ENCODE measurements at places on chromosomes 11 and 22.

- DNase-seq, result no peak
These were observed 5.6 kb upstream of the SMCO4 start for GRCh38 chr11:93548679-93549319.

GRCh38 chr11:57552479-57552878 is 15.0 kb downstream of the UBE2L6 start:
- DNase-seq, result no peak

DNA sequence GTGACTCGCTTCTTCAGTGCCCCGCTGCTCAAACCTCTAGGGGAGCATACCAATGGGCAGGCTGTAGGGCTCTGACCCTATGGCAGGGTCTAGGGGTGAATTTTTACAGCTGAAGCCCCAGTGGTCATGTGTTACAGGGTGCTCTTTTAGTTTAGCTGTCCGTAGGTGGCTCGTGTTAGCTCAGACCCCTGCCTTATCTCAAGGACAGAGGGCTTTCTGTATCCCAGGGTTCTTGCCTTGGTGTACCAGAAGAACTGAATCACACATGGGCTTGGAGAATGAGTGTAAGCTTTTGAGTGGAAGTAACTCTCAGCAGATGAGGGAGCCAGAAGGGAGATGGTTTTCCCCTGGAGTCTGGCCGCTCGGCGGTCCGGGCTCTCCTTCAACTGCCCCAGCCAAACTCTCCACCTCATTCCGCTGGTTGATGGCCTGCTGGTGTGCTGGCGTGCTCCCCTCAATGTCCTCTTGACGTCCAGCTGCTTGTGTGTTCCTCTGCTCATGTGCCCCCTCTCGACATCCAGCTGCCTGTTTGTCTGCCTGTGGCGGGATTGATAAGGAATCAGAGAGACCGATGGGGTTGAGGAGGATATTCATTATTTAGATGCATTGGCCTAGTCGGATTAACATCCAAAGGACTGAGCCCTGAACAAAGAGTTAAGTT is 37.5 kb downstream of the BIRC2 start:
- DNase-seq, result no peak

DNA sequence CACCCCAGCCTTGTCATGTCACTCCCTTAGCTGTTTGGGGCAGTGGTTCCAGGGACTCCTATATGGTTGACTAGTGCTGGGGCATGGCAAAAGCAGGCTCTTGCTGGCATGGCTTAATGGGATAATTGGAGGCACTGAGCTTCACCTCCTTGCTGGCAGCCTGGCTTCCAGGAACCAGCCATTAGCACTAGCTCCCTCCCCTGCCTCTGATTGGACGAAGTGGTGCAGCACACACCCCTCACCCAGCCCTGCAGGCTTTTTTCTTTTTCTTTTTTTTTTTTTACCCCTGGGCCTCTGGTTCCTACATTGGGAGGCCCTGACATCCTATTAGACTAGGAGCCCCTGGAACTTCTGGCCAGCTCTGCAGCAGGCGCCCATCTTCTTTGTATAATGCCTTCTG is 18.6 kb downstream of the PHLDB1 start:
- DNase-seq, result no peak

- peak; percentile 34 for DNase-seq
These were observed 101.9 kb downstream of the MRTFA start for GRCh38 chr22:40534379-40535188.

DNA sequence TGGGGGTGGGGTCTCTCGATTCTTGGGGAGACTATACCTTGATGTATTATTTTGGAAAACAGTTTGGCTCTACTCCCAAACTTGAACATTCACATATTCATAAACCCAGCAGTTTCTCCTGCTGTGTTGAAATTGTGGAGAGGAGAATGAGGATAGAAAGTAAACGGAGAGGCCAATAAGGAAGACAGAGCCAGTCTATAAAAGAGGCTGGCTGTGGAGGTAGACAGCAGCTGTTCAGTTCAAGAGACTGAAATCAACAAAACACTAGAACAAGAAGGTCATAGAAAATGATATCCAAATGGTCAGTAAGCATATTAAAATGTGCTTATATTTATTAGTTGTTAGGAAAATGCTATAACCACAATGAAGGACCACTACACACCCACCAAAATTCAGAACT is 1.9 kb upstream of the MOGAT2 start:
- DNase-seq, result no peak

- no peak for DNase-seq
These were observed 180.5 kb upstream of the NECTIN1 start for GRCh38 chr11:119909495-119909894.

DNA sequence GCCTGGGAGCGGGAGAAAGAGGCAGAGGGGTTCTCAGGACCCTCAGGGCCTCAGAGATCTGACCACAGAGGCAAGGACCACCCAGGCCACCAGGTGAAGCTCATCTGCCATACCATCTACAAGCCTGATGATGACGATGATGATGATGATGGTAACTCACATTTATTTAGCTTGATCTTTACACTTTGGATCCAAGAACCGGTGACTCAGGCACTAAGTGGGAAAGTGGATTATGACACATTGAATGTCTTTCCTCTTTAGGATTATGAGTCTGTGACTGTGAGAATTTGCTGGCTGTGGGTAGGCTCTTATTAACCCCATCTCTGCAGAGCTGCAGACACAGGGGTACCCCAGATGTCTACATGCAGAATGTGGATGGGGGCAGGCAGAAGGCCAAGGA is 110.3 kb downstream of the DSCAML1 start:
- no peak for DNase-seq

DNA sequence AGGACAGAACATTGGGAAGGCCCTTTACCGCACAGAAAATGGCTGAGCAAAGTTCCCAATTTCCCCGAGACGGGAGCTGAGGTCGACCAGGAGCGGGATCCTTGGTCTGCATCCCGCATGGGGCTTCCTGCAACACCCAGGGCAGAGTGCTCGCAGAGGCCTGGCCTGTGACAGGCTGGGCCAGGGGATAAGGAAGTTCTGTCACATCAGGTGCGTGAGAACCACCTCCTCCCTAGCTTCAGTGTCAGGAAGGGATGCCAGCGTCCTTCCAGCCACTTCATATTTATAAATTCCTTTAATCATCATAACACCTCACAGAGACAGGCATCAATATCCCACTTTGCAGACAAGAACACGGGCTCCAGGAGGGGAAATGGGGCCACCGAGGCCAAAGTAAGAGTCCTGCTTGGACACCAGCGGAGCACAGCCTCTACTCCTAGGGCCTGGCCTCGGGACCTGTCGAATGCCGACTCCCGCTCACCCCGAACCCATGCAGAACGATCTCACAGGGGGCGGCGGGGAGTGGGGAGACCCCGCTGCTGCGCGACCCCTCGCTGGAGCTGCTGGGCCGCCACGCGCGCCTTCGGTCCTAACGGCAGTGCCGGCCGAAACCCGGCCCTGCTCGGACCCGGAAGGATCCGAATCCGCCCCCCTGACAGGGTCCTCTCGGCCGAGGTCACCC is 532 bp downstream of the BET1L start:
- DNase-seq, result peak; percentile 45

DNA sequence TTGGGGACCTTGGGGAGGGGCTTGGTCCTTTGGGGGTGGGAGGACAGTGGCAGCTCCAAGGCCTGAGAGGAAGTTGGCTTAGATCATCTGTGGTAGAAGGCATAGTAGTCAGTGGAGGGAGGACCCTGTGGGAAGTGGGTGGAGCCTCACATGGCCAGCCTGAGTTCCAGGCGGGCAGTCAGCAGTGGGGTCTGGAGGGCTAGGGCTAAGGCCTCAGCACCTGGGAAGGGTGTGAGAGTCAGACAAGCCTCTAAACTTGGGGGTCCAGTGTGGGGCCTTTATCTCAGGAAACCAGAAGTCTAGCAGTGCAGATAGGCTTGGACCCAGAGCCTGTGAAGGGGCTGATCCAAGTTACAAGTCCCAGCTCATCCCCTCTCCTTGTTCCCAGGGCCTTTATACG is 4.0 kb downstream of the NLRX1 start:
- no peak for DNase-seq

GRCh38 chr11:66388780-66389386 is 17.3 kb upstream of the SLC29A2 start:
- DNase-seq, result no peak

- DNase-seq, result no peak
These were observed 5.1 kb downstream of the TRIM22 start for GRCh38 chr11:5694642-5695041.

GRCh38 chr22:43550024-43550620 is 138.3 kb downstream of the MPPED1 start:
- DNase-seq, result no peak

DNA sequence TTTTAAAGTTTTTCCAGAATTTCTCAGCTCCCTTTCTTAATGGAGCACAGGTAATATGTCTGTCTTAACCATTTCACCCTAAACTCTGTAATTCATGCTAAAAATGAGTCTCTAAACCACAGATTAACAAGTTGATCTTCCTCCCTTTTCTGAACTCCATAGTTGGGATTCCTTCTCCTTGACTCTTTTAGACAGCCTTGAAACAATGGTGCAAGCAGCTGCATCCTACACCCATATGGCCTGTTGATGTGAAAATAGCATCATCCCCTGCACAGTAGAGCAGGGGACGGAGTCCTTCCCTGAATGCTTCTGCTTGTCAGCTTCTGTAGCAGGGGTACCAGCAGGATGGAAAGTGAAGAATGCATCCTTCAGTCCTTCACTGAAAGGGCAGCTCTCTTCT is 192.8 kb upstream of the SORL1-AS1 start:
- no peak for DNase-seq

DNA sequence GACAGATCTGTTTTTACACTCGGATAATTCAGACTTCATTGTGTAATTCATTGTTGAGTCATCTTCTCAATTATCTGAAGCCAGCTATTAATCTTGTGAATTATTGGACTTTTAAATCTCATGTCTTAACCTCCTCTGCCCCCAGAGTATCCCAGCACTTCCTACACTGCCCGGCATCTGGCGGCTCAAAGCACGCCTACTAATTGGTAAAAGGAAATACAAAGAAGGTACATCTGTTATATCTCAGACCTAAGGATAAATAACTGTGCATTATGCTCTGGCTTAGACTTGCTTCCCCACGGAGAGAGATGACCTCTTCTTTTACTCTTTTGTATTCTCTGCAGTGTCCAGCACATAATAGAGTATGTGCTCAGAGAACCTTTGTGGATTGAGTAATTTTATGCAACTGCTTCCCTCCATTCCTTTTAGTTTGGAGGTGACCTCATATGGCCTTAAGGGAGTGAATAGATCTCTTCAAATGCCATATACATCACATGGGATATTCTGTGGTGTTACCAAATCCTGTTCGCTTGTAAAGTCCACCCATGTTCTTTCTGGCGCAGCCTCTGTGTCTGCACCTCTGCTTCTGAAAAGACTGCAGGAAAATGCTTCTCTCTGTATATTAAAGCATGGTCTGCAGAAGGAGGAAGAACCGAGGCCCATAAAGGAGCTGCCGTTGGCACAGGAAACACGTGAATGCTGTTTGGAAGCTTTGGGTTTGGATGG is 125.6 kb upstream of the SORL1-AS1 start:
- DNase-seq, result no peak

- no peak for DNase-seq
These were observed 1.8 kb upstream of the PDE3B start for GRCh38 chr11:14641801-14642200.

DNA sequence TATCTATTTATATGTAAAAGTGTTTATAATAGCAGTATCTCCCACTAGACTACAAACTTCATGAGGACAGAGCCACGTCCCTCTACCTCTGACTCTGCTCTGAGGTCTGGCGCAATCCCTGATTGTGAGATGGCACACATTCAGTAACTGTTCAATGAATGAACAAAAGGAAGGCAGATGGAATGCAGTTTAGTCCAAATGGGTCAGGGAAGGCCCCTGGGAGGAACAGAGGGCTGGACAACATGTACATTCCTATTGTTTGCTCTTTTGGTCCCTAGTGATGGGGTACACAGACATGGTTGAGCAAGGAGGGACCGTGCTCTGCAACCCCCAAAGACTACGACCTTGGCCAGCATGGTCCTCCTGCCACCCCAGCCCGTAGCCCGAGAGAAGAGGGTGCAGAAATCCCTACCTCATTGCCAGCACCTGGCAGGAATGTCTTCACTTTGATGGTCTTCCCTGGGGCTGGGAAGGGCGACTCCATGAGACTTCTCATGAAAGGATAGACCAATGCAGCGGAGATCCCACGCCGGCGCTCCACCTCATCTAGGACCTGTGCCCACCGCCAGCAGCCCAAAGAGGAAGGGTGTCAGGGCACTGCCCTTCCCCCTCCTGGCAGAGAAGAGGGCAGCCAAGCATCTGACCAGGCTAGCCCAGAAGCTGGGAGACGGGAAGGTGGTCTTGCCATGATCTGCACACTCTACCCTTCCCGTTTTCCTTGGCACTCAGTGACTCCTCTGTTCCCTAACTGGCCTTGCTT is 24.3 kb downstream of the RPL27A start:
- DNase-seq, result no peak

- no peak for DNase-seq
These were observed 13.4 kb downstream of the SYT13 start for GRCh38 chr11:45272701-45273100.

DNA sequence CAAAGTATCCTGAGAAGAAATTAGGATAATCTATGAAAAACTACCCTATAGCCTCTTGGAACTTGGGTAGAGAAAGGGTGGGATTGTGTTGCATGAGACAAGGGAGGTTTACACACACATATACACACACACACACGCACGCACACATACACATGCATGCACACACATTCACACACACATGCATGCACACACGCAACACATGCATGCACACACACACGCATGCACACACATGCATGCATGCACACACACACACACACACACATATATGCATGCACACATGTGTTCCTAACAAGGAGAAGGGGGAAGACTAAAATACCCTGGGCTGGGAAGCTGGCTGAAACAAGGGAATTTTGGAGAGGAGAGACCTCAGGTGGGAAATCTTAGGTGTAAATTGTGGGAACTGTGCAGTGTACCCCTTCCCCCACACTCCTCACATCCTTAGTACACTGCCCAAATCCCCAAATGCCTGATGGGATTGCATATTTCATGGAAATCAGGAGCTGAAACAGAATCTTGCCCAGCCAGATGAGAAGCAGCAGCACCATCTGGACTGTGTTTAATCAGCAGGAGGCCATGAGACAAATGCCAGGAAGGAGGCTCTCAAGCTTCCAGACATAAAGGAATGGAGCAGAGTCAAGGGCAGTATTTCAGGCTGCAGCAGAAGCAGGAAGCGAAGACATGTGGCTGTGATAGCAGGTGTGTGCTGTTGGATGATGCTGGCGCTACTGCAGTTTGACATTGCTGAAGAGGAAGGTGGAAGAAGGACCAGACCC is 14.6 kb upstream of the POLD3 start:
- DNase-seq, result no peak

DNA sequence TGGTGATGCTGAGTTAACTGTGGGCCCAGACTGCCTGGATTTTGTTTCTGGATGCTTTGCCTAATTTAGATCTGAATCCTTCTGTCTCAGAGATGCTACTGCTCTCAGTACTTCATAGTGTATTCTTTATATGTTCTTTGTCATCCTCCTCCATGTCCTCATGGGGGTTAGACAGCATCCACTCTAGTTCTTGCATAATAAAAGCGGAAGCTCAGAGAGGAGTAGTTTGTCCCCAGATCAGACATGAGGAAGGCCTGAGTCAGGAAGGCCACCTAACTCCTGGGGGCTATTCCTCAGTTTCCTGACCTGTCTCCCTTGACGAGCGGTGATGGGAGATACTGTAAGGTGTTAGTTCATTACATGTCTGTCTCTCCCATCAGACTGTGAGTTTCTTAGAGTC is 90.2 kb downstream of the SCN3B start:
- no peak for DNase-seq
